ENCODE measurements at places on chromosomes 5 and 9. TPM values are rescaled to one million over a fixed set of nuclear protein-coding genes. Genes with fewer than 3 reads are reported as not detected.

DNA sequence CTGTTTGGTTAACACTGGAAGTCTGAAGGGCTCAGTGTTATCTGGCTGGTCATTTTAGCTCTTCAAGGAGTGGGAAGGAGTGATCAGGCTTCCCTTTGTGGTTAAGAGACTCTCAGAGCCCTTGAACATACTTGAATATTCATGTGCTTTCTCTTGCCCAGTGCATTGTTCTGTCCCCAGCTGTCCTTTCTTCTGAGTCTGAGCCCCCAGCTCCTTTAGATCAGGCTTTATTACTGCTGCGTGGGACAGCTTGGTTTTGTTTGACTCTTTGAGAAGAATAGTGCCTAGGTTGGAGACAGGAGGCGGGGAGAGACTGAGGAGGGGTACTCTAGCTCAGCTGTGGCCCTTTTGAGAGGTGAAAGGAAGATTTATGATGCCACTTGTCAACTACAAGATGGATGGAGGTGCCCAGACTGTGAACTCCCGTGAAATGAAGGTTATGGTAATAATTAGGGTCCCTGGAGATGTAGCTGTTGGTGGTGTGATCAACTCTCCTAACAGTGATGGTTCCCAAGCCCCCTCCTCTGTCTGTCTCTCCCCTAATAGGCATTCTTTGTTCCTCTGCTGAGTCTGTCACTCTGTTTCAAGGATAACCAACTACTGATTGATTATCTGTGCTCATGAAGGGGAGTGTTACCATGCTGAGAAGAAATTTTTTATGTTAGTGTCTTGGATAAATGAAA, 83.1 kb upstream of the GLRA1 start:
- no peaks in the 10 kb centered on the region for H3K4me1 ChIP-seq
- no peak overlapping the region for H3K27ac ChIP-seq
- no peak for DNase-seq

The ZDHHC11 gene
- total RNA-seq, result 2.8 TPM

DNA sequence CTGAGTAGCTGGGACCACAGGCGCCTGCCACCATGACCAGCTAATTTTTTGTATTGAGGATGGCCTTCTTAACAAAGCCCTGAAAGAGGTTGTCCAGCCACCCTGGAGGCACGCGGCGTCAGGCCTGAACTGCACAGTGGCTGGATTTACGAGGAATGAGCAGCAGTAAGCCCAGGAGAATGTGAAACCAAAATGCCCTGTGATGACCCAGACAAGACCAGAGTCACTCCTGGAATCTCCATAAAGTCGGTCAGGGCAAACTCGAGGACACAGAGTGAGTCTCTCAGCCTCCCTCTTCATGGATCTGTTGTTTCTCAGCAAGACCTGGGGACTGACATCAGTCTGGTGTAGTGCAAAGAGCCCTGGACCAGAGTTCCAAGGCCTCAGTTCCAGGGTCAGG, 53.2 kb upstream of the C5orf58 start:
- no peaks in the 10 kb centered on the region for H3K4me1 ChIP-seq
- no peak overlapping the region for H3K4me3 ChIP-seq
- no peak for DNase-seq
- peaks cover 18% of the 10 kb centered on the region for H3K27me3 ChIP-seq

The PCDHGC5 gene
- 2.6 TPM for total RNA-seq

The FAM221B gene
- total RNA-seq, result not detected

DNA sequence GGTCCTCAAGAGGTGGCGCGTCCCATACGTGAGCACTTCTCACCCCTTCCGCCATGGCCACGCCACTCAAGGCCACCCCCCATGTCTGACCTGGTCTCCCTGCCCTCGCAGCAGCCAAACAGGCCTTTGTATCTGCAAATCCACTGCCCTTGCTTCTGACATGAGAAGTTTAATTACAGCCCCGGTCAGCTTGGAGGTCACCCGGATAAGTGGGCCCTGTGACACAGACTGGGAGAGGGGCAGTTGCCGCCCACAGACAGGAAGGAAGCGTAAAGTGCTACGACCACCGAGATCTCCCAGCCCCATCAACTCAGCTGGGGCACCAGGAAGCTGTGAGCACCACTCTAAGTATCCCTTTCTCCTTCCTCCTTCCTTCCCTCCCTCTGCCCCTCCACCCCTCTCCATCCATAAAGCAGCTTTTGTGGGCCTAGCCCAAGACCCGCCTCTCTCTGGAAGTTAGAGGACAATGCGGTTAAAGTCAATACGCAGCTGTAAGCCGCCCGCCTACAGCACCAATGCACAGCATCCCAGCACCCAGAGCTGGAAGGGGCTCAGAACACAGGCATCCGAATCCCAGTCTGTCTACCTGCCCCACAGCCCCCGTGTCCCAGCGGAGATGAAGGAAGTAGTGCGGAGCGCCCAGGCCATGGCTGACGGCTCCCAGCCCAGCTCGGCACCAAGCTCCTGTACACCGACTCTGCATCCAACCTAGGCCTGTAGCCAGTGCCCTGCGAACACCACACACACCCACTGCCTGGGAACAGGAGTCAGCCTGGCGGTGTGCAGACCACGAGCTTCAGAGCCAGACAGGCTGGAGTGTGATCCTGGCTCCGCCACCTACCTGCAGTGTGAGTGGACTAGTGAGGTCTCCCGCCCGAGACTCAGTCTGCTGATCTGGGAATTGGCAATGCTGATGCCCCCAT, 44.8 kb upstream of the RNF130 start:
- no peak for DNase-seq
- H3K4me3 ChIP-seq, result no peak overlapping the region
- H3K27me3 ChIP-seq, result peaks cover 2% of the 10 kb centered on the region
- H3K4me1 ChIP-seq, result no peaks in the 10 kb centered on the region
- peaks cover 12% of the 10 kb centered on the region for H3K36me3 ChIP-seq
- H3K27ac ChIP-seq, result no peak overlapping the region

- DNase-seq, result peak; percentile 86
- H3K4me1 ChIP-seq, result peaks cover 29% of the 10 kb centered on the region
- peaks cover 10% of the 10 kb centered on the region for H3K36me3 ChIP-seq
- peaks cover 1% of the 10 kb centered on the region for H3K27me3 ChIP-seq
- peak overlapping the region; percentile 69 for H3K4me3 ChIP-seq
- peak overlapping the region; percentile 98 for H3K27ac ChIP-seq
These were observed 19.0 kb downstream of the NEURL1B start for GRCh38 chr5:172659909-172660628.

DNA sequence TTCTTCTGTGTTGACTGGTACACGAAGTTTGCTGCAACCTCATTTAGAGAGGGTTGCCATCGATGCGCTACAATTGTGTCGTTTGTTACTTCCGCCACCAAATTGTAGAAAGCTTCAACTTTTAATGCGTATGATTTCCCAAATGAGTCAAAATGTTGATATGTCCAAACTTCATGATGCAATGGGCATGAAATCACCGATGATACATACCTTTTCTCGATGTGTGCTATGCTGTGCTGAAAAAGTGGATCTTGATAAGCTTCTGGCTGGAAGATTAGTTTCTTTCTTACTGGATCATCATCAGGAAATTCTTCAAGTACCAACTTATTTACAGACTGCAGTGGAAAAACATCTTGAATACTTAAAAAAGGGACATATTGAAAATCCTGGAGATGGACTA, 65.7 kb downstream of the TMEM38B start:
- H3K27ac ChIP-seq, result no peak overlapping the region
- no peaks in the 10 kb centered on the region for H3K27me3 ChIP-seq

The BARHL1 gene
- not detected for total RNA-seq

DNA sequence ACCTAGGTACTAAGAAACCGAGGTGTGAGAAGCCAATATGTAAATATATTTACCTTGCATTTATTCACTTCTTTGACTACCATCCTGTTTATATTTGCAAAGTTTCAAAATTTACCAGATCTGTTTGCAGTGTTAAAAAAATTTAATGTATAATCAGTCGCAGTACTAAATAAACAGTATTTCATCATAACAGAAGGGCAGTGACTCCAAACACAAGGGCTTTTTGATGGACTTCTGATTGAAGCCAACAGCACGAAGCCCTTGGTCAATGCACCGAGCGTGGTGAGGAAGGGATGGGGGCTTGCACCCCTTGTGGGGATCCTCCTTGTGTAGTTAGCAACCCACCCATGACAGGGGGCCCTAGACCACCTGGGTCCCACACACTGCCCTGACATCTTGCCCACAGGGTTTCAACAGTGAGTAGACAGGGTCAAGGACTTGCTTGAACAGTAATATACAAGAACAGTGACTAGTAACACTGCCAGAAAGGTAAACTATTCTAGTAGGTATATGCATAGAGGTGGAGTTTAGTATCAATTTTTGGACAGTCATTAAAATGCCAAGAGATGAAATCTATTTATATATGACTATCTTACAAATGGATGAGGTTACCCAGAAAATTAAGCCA, 52.6 kb upstream of the TBC1D9B start:
- H3K36me3 ChIP-seq, result no peaks in the 10 kb centered on the region
- no peak overlapping the region for H3K27ac ChIP-seq
- H3K4me3 ChIP-seq, result no peak overlapping the region
- H3K4me1 ChIP-seq, result no peaks in the 10 kb centered on the region
- no peak for DNase-seq

- H3K4me3 ChIP-seq, result peak overlapping the region; percentile 28
- H3K4me1 ChIP-seq, result peaks cover 94% of the 10 kb centered on the region
- no peak for DNase-seq
- H3K36me3 ChIP-seq, result peaks cover 74% of the 10 kb centered on the region
- peaks cover 49% of the 10 kb centered on the region for H3K27me3 ChIP-seq
These were observed 166.4 kb upstream of the OTULINL start for GRCh38 chr5:14415024-14415697.

DNA sequence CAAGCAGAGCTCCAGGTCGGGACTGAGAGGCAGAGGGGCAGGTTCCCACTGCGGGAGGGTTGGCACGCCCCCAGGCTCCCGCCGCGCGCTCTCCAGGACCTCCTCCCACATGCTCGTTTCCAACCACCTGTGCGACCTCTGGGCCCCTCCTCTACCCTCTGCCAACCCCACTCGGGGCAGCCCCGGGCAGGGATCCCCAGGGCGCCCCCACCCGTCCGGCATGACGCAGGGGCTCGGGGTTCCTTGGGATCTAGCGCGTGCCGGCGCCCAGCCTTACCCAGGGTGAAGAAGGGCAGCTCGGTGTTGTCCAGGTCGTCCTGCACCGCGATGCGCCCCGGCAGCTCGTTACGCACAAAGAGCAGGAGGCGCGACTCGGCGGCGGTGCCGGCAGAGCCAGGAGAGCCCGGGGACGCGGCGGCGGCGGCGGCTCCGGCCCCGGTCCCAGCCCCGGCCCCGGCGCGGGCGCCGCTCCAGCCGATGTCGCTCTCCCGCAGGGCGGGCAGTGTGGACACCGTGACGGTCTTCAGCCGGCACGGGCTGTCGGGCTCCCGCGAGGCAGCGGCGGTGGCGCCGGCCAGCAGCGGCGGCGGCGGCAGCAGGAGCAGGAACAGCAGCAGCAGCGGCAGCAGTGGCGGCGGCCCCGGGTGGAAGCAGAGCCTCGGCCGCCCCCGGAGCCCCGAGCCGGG, 494 bp downstream of the ASTN2 start:
- H3K4me3 ChIP-seq, result no peak overlapping the region
- no peaks in the 10 kb centered on the region for H3K4me1 ChIP-seq
- H3K27ac ChIP-seq, result no peak overlapping the region
- no peak for DNase-seq

The PCDHGA10 gene
- total RNA-seq, result 0.61 TPM

GRCh38 chr9:28688172-28688571, 1114.9 kb upstream of the C9orf72 start:
- no peak overlapping the region for H3K4me3 ChIP-seq

The SLC6A18 gene
- total RNA-seq, result not detected

GRCh38 chr9:134434894-134435506, 108.7 kb downstream of the RXRA start:
- peaks cover 21% of the 10 kb centered on the region for H3K4me1 ChIP-seq
- DNase-seq, result peak; percentile 94
- no peaks in the 10 kb centered on the region for H3K36me3 ChIP-seq

- no peaks in the 10 kb centered on the region for H3K4me1 ChIP-seq
- H3K27ac ChIP-seq, result no peak overlapping the region
- peaks cover 2% of the 10 kb centered on the region for H3K27me3 ChIP-seq
- H3K4me3 ChIP-seq, result no peak overlapping the region
- no peak for DNase-seq
These were observed 533.4 kb downstream of the PDE4D start for GRCh38 chr5:59360130-59360555.

The ZNF354C gene
- 3.5 TPM for total RNA-seq

The CDO1 gene
- total RNA-seq, result not detected

DNA sequence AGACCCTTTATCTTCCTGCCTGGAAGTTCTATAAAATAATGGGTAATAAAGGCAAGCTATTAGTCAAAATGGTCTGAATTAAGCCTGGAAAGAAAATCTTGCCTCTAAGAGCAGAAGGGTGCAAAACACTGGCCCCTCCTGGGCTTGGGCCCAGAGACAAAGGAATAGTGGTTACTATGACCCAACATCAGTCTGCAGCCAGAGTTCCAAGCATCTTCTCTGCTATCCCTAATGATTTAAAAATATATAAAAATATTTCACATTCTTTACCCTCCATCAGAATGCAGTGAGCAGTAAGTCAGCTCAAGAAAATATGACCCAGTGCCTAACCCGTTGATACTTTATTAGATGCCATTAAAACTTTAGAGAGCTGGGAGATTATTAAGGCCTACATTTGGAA, 14.7 kb downstream of the TNFAIP8 start:
- H3K27ac ChIP-seq, result no peak overlapping the region
- H3K27me3 ChIP-seq, result no peaks in the 10 kb centered on the region
- H3K4me3 ChIP-seq, result no peak overlapping the region

The GPR151 gene
- total RNA-seq, result not detected

GRCh38 chr5:10702911-10703491, 58.0 kb downstream of the DAP start:
- H3K27ac ChIP-seq, result peak overlapping the region; percentile 99
- peaks cover 35% of the 10 kb centered on the region for H3K36me3 ChIP-seq
- peaks cover 91% of the 10 kb centered on the region for H3K4me1 ChIP-seq
- H3K27me3 ChIP-seq, result peaks cover 4% of the 10 kb centered on the region
- DNase-seq, result peak; percentile 76

DNA sequence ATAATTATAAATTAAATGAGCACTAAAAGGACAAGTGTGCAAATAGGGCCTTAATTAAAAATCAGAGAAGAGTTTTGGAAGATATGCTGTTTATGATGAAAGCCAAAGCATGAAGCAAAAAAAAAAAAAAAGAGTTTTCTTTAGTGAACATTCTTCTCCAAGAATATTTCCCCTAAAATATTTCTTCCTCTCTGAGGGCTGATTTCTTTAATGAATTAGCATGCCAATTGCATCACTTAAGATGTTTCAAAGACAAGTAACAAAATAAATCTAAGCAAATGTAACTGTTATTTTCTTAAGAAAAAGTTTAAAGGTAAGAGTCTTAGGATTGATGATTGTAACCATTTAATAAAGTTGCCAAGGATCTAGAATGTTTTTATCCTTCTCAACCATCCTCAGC, 81.6 kb upstream of the MPDZ start:
- H3K4me1 ChIP-seq, result peaks cover 25% of the 10 kb centered on the region
- H3K4me3 ChIP-seq, result no peak overlapping the region
- H3K27ac ChIP-seq, result no peak overlapping the region
- no peak for DNase-seq
- no peaks in the 10 kb centered on the region for H3K36me3 ChIP-seq

DNA sequence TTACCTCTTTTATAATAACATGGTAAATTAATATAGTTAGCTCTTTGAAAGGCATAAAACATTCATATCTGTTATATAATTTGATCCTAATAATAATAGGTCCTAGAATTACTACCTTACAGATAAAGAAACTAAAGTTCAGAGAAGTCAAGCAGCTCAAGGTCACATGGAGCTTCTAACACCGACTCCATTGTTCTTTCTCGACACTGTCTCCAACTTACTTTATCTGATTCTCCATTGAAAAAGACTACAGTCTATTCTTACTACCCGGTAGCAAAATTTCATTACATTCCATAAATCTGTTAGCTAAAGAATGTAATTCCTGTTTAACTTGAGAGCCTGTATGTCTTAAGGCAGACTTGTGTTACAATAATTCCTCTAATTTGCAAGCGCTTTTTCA, 96.3 kb upstream of the TMEM161B start:
- no peaks in the 10 kb centered on the region for H3K4me1 ChIP-seq
- H3K4me3 ChIP-seq, result no peak overlapping the region
- no peak overlapping the region for H3K27ac ChIP-seq
- DNase-seq, result no peak

All from HFFc6 (cell line).